ENCODE measurements at places on chromosomes 7 and 10.

- DNase-seq: no peak
These were observed 6.4 kb upstream of the ANXA11 start for GRCh38 chr10:80211786-80212185.

GRCh38 chr7:130904792-130905191, 170.8 kb upstream of the KLF14 start:
- no peak for DNase-seq

- no peak for DNase-seq
These were observed 15.4 kb upstream of the ZRANB1 start for GRCh38 chr10:124926548-124926947.

DNA sequence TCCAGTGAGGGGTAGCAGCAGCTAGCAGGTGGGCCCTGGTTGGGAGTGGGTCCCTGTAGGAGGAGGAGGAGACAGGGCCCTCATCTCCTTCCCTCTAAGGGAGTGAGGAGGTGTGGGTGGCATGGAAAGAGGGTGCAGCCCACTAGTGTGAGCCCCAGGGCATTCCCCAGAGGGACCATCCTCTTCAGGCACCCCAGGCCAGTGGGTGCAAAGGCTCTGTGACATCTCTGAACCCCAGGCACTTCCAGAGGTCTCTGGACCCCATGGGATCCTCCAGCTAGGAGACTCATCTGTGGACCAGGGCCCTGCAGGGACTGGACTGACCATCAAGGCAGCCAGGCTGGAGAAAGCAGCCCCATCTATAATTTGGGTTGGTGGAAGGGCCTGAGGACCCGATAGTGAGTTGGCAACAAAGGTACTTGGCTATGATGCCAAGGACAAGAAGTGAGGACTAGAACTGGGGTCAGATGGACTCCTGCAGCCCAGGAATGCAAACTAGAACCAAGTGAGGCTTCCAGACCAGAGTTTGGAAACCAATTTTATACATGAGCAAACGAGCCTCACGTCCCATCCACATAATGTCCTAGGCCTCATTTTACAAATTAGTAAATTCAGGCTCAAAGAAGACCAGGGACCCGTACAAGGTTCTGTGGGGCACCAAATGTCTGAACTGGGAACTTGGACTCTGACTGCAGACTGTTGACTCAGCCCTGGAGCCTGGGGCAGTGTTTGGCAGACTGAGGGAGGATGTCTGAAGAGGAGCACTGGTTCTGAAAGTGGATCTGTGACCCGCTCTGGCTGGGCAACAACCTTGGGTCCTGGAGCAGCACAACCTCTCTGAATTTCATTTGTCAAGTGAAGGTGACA, 1.4 kb upstream of the VSTM4 start:
- DNase-seq: no peak

- peak; percentile 76 for DNase-seq
These were observed 246.1 kb downstream of the TNS3 start for GRCh38 chr7:47335557-47336471.

GRCh38 chr10:93468461-93469213, 13.5 kb downstream of the MYOF start:
- peak; percentile 87 for DNase-seq

GRCh38 chr10:30576641-30577040, 52.9 kb downstream of the LYZL2 start:
- DNase-seq: no peak

GRCh38 chr10:86673216-86673826, 5.0 kb downstream of the LDB3 start:
- no peak for DNase-seq

- no peak for DNase-seq
These were observed 87.3 kb upstream of the STK17A start for GRCh38 chr7:43495572-43495971.

- no peak for DNase-seq
These were observed 4.2 kb downstream of the ANLN start for GRCh38 chr7:36393826-36394225.

GRCh38 chr7:20260223-20260622, 43.0 kb upstream of the MACC1 start:
- peak; percentile 32 for DNase-seq

- no peak for DNase-seq
These were observed 36.0 kb downstream of the MAT1A start for GRCh38 chr10:80253266-80253962.

DNA sequence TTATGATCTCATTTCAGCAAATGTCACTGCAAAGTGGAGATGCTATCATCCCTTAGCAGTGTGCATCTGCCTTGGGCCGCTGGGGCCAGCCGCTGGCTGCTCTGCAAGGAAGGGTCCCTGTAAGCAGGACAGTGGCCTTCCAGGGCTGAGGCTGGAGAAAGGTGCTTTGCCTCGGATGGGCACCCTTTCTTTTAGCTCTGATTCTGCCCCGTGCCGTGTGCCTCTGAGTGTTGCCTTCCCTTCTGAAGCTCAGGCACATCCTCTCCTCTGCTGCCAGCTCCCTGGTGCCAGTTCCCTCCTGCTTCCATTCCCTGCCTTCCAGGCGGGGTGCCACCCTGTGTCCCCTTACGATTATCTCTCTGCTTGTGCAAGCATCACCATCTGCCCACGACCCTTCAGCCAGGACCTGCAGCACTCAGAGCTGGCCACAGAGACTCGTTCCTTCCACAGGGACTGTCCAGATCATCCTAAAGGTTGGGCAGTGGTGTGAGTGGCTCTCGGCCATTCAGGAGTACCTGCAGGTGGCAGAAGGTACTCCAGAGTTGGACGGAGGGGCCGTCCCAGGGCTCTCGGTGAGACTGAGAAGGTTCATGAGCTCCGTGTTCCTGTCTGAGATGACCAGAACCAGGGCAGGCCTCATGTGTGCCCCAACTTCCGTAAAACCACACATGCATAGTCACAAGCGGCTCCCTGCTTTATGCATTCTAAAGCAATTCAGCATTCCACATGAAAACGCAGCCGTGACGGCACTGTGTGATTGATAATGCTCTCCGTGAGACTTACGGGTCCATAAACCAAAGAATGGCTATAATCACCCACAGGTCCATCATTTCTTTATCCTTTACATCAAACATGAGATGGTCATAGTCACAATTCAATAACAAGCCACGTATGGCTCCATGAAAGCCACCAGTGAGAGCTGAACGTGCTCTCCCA, 371.4 kb downstream of the DNAJB6 start:
- DNase-seq: no peak

DNA sequence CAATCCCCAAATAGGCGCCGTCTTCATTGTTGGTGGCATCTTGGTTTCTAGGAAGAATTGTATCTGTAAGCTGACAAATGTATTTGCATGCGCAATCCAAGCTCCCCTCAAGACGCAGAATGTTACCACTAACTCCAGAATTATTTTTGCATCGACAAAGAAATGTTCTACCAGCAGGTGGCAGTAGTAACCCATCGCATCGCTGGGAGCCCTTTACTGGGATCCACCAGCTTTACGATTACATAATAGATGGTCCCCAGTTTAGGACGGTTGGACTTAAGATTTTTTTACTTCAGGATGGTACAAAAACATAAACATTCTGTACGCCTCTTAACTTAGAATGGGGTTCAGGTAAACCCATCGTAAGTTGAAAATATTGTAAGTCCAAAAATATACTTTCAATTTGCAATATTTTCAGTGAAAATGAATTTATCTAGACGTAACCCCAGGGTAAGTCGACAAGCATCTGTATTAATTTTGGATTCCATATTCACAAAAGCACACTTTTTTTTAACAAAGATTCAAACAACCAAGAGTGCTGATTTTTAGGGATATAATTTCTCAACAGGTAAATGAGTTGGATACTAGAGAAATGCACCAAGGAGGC, 114.0 kb upstream of the COBL start:
- peak; percentile 8 for DNase-seq
